ENCODE measurements at places on chromosomes 3 and 15. TPM values are rescaled to one million over a fixed set of nuclear protein-coding genes. Genes with fewer than 3 reads are reported as not detected.
A peak's percentile ranks its signal among the peaks of the same experiment; 100 is the strongest.

GRCh38 chr15:41648097-41648496 is 12.1 kb upstream of the MGA start:
- no peak overlapping the region for H3K27ac ChIP-seq
- H3K27me3 ChIP-seq, result no peaks in the 10 kb centered on the region
- DNase-seq, result no peak
- H3K4me3 ChIP-seq, result no peak overlapping the region
- no peaks in the 10 kb centered on the region for H3K4me1 ChIP-seq

GRCh38 chr3:156577736-156578135 is 22.8 kb upstream of the SSR3 start:
- H3K27me3 ChIP-seq, result no peaks in the 10 kb centered on the region
- H3K27ac ChIP-seq, result no peak overlapping the region
- no peak overlapping the region for H3K4me3 ChIP-seq
- no peaks in the 10 kb centered on the region for H3K4me1 ChIP-seq
- DNase-seq, result no peak
- H3K36me3 ChIP-seq, result no peaks in the 10 kb centered on the region

The ZPLD1 gene
- total RNA-seq, result not detected

The MKRN2OS gene
- not detected for total RNA-seq

DNA sequence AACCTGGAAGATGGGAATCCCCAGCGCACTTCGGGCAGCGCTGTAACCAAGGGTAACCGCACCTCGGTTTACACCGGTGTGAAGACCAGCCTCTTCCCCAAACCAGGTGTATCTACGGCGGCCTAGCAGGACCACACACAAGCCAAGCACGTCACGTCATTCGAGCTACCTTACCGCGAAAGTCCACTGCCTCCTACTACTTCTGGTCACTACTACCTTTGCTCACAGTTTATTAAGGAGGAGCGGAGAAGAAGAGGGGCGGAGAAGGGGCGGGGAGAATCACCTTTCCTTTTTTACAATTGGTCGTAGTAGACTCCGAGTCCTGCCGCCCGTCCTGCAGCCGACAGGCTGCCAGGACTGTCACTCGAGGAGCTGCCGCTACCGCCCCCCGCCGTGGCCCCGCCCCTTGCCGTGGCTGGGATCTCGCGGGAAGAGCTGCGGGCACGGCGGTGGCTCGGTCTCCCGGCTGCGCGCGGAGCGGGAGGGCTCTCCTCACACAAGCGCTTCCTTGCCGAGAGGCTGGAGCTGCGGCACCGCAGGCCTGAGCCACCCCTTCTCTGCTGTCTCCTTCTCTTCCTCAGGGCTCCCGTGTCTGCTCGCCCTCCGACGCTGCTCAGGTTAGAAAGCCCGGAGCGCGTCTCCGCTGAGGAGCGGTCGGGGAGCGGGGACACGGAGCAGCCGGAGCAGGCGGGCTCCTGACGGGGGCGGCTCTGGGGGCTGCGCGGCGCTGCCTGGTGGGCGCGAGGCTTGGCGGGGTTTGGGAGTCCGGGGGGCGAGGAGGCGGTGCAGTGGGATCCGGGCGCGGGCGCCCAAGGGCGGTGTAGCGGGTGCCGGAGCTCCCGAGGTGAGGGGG is at the start of gene GLCE:
TSS of gene GLCE (plus strand) at position 495 of the 853 bp plus-strand sequence. CDS start 95,172 bp downstream, outside the sequence.
- H3K36me3 ChIP-seq, result no peaks in the 10 kb centered on the region
- peaks cover 5% of the 10 kb centered on the region for H3K4me1 ChIP-seq
- no peaks in the 10 kb centered on the region for H3K27me3 ChIP-seq
- peak; percentile 87 for DNase-seq
- H3K4me3 ChIP-seq, result peak within 1 kb of the TSS; percentile 89

The ANKDD1A gene
- total RNA-seq, result 3.0 TPM

DNA sequence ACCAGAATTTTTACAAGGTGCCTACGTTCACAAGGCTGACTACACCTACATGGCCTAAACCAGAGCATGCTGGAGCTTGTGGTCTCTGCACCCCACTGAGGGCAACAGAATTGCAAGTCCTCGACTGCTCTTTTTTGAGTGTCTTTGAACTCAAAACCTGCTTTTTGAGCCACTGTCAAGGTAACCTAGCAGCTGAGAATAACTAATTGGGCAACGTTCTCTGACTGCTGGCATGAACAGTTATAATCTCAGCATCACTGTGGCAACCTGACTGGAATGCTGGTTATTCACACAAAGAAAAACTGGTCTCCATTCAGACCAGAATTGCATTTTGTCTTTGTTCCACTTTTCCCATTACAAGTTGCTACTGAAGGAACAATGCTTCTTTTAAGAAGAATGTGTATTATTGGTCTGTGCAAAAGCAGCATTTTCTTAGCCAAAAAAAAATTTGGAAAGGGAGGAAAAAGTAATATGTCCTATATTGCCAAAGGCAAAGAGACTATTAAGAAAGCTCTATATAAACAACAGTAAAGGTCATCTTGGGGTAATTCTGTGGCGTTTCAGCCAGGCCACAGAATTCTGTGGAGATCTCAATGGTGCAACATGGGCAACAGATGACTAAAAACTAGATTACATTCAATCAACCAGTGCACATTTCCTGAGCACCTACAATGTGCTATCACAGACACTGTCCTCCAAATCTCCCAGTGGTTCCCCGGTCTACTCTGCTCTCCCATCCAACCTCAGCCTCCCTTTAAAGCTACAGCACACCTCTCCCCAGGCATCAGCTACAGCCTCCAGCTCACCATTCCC is 76.8 kb downstream of the TNIK start:
- no peaks in the 10 kb centered on the region for H3K27me3 ChIP-seq
- H3K27ac ChIP-seq, result no peak overlapping the region
- no peak overlapping the region for H3K4me3 ChIP-seq
- no peak for DNase-seq
- H3K4me1 ChIP-seq, result peaks cover 34% of the 10 kb centered on the region
- no peaks in the 10 kb centered on the region for H3K36me3 ChIP-seq

DNA sequence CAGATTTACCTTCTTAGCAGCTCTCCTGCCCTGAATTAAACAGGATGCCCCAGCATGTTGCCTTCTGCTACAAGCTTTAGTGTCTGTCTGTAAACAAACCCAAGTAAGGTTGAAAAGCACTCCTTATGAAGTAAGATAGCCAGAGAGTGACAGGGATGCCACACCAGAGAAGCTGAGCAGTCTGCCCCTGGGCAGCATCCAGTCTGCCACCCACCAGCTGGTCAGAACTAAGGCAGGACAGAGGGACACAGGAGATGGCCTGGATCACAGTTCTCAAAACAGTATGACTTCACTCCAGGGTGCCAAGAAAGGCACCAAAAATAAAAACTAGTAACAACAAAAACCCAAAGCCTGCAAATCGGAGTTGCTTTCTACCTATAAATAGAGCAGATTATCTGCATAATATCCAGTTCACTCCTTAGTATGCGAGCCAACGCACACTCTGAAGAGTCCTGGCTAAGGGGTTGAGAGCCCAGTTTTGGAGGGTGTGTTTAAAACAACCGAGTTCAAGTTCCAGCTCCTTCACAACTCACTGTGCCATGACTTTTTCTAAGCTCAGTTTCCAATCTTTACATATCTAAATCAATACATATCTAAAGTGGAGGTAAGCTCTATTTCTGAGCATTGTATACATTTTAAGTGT is 198.9 kb downstream of the KCNMB2 start:
- no peaks in the 10 kb centered on the region for H3K4me1 ChIP-seq
- H3K27me3 ChIP-seq, result no peaks in the 10 kb centered on the region
- H3K36me3 ChIP-seq, result no peaks in the 10 kb centered on the region

DNA sequence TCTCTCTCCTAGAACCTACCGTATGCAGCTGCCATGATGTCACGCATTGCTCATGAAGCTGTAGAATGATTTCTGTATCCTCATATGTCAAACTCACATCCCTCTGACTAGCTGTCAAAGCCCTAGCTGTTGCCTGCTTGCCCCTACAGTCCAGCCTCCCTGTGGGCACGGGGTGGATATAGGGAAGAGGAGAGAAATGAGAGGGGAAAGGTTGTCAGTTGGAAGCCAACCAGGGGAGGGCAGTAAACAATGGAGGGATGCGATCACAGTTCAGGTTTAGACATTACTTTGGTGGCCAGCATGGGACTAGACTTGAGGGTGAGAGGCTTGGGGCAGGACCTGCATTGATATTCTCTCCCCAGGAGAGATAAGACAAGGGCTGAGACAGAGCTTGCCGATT is 1.7 kb upstream of the HDGFL3 start:
- H3K27ac ChIP-seq, result no peak overlapping the region
- no peak for DNase-seq
- H3K27me3 ChIP-seq, result peaks cover 5% of the 10 kb centered on the region
- H3K4me3 ChIP-seq, result no peak overlapping the region
- H3K4me1 ChIP-seq, result no peaks in the 10 kb centered on the region

DNA sequence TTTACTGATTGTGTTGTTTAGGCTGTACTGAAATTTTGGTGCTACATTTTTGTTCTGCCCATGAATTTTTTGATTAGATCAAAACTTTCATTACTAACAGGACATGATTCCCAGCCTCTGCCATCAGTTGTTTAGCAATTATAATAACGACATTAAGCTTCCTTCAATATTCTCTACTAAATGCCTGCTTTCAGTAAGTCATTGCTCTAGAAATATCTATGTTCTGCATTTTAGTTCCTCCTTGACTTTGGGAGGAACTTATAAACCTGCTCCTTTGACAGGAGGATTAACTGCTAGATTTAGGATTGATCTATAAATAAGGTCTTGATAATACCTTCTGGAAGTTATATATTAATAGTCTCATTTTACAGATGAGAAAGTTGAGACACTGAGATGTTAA is 269.1 kb downstream of the RAP2B start:
- H3K4me1 ChIP-seq, result no peaks in the 10 kb centered on the region
- no peaks in the 10 kb centered on the region for H3K27me3 ChIP-seq

GRCh38 chr3:16362770-16363169 is 97.8 kb downstream of the OXNAD1 start:
- H3K4me1 ChIP-seq, result no peaks in the 10 kb centered on the region
- DNase-seq, result no peak
- H3K36me3 ChIP-seq, result peaks cover 2% of the 10 kb centered on the region
- H3K4me3 ChIP-seq, result no peak overlapping the region

The GPR62 gene
- total RNA-seq, result not detected

DNA sequence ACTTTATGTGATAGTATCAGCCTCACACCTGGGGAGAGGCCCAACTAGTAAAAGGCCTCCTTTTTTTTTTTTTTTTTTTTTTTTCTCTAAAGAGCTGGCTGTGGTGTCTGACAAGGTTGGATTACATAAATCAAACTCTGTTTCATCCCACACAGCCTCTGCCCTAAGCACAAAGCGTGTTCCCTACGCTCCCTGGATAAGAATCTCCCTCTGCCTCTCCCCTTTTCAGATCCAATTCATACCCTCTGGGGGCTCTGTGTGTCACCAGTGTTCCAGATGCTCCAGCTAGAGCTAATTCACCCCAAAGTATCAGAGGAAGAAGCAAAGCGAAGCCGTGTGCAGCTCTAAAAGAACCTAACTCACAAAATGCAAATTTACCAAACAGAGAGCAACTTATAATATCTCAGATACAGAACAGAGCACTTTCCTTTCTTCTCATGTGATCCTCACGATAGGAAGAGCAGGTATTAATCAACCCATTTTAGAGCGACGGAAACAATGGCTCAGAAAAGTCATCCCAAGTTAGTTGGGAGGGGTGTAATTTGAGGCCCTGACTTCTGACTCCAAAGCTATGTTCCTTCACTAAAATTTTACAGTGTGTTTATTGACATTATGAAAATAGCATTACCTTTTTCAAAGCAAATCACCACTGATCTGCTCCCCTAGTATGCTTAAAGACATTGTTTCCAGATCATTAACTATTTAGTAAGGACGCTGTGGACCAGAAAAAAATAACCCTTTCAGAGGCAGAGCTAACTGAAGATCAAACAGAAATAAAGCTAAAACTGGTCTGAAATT is 12.4 kb downstream of the BMF start:
- peaks cover 40% of the 10 kb centered on the region for H3K4me1 ChIP-seq
- no peak overlapping the region for H3K27ac ChIP-seq
- DNase-seq, result no peak
- H3K27me3 ChIP-seq, result no peaks in the 10 kb centered on the region
- no peak overlapping the region for H3K4me3 ChIP-seq

- no peaks in the 10 kb centered on the region for H3K27me3 ChIP-seq
- H3K4me3 ChIP-seq, result peak overlapping the region; percentile 47
- H3K4me1 ChIP-seq, result peaks cover 89% of the 10 kb centered on the region
- peak; percentile 78 for DNase-seq
- peak overlapping the region; percentile 17 for H3K27ac ChIP-seq
Observed at GRCh38 chr15:38651328-38652038, 86.9 kb upstream of the RASGRP1 start.

DNA sequence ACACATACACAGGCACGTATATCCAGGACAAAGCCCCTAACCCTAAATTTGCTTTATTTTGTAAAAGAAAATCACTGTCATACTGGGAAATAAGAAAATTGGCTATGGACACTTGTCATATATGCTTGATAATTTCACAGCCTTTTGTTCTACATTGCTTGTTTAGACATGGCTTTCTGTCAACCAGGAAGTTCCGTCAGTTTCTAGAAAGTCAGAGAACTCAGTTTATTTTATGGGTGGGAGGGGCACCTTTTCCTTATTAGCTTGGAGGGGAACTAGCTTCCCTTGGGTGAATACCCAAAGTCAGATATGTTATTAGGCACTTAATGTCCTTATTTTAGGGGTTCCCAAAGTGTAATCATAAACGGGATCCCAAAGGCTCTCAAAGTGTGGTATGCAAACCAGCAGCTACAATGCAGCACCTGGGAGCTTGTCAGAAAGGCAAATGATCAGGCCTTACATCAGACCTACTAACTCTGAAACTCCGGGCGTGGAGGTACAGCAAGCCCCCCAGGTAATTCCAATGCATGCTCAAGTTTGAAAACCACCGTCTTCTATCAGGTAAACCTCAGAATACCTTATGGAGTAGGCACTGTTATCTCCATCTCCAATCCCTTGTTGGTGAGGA is 50.1 kb downstream of the CADPS start:
- no peak for DNase-seq
- no peak overlapping the region for H3K27ac ChIP-seq
- H3K36me3 ChIP-seq, result no peaks in the 10 kb centered on the region
- H3K27me3 ChIP-seq, result no peaks in the 10 kb centered on the region
- H3K4me3 ChIP-seq, result no peak overlapping the region

The ATP8B4 gene
- total RNA-seq, result 8.9 TPM

GRCh38 chr15:77034695-77035489 is 36.0 kb downstream of the TSPAN3 start:
- no peaks in the 10 kb centered on the region for H3K4me1 ChIP-seq
- no peak overlapping the region for H3K27ac ChIP-seq
- H3K36me3 ChIP-seq, result peaks cover 42% of the 10 kb centered on the region
- H3K4me3 ChIP-seq, result no peak overlapping the region
- H3K27me3 ChIP-seq, result no peaks in the 10 kb centered on the region

The SMAD6 gene
- total RNA-seq, result 0.26 TPM

DNA sequence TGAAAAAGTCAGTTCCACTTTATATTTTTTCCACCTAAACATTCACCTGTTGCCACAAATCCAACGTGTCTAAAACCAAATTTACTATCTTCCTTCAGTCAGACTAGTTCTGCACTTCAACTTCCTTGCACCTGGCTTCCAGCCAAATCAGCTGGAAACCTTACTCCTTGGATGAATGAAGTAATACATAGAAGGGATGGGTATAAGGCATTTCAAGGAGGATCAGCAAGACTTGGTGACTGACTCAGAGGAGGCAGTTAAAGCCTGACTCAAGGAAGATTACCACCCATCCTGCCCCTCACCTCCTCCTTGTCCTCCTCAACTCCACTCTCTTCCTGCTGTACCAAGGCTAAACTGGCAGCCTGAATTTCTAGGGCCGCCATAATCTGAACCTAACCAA is 37.1 kb downstream of the QTRT2 start:
- no peaks in the 10 kb centered on the region for H3K4me1 ChIP-seq
- DNase-seq, result no peak
- no peaks in the 10 kb centered on the region for H3K36me3 ChIP-seq
- H3K27ac ChIP-seq, result no peak overlapping the region

GRCh38 chr3:118332699-118333098 is 701.9 kb downstream of the IGSF11 start:
- no peaks in the 10 kb centered on the region for H3K27me3 ChIP-seq
- no peak overlapping the region for H3K27ac ChIP-seq
- DNase-seq, result no peak
- no peaks in the 10 kb centered on the region for H3K4me1 ChIP-seq

- H3K27ac ChIP-seq, result no peak overlapping the region
- no peaks in the 10 kb centered on the region for H3K36me3 ChIP-seq
Observed at GRCh38 chr3:157098823-157099185, 61.1 kb downstream of the CCNL1 start.
